ENCODE measurements at places on chromosomes 3 and 15.

GRCh38 chr3:158802409-158803268 lies 785 bp downstream of the MFSD1 start:
- DNase-seq = no peak

- DNase-seq = no peak
These were observed 15.2 kb upstream of the CLEC3B start for GRCh38 chr3:45010811-45011333.

- no peak for DNase-seq
These were observed 22.9 kb downstream of the SMAD6 start for GRCh38 chr15:66724732-66725463.

GRCh38 chr3:24450160-24450907 lies 44.3 kb downstream of the THRB start:
- DNase-seq = no peak

GRCh38 chr3:182651461-182651860 lies 141.8 kb upstream of the ATP11B start:
- DNase-seq = no peak

GRCh38 chr3:126104742-126105605 lies 21.1 kb upstream of the SLC41A3 start:
- no peak for DNase-seq

DNA sequence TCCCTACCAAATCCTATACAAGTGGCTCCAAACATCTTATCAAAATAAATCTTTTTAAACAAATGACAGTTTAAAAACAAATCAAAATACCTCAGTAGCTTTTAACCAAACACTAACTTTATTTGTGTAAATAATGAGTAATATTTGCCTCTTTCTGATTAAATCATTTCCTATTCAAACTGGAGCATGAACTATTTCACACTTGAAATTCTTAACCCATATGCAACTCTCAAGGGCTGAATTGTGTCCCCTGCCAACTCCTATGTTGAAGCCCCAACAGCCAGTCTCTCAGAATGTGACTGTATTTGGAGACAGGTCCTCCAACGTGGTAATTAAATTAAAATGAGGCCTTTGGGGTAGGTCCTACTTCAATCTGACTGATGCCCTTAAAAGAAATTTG lies 55.9 kb upstream of the MCTP2 start:
- no peak for DNase-seq

DNA sequence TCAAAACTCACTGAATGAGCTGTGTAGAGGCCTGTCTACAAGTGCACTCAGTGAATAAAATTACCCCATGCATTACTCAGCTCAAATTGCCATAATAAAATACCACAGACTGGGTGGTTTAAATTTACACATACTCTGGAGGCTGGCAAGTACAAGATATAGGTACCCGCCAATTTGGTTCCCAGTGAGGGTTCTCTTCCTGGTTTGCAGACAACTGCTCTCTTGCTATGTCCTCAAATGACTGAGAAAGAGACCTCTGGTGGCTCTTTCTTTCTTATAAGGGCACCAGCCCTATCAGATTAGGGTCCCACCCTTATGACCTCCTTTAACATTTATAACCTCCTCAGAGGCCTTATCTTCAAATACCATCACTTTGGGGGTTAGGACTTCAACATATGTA lies 237.0 kb downstream of the CPNE4 start:
- no peak for DNase-seq

GRCh38 chr3:38608086-38608775 lies 41.3 kb downstream of the SCN5A start:
- DNase-seq = no peak

- DNase-seq = no peak
These were observed 24.9 kb upstream of the SENP5 start for GRCh38 chr3:196842567-196843434.

DNA sequence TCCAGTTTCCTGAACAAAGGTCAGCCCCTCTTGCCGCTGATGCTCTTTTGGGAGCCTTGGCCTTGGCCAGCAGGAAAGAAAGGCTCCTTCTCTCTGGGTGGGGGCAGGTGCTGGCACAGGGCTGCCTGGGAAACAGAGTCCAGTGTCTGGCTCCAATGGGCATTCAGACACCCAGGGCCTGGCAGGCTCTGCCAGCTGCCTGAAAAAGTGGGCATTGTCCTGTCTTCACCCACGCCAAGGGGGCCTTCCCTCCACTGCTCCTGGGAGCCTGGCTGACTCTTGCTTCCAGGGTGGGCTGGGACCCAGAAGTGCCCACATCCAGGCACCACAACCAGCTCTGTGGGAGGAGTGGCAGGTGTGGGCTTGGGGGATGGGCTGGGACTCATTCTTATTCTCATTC lies 62.7 kb downstream of the RHCG start:
- DNase-seq = no peak

DNA sequence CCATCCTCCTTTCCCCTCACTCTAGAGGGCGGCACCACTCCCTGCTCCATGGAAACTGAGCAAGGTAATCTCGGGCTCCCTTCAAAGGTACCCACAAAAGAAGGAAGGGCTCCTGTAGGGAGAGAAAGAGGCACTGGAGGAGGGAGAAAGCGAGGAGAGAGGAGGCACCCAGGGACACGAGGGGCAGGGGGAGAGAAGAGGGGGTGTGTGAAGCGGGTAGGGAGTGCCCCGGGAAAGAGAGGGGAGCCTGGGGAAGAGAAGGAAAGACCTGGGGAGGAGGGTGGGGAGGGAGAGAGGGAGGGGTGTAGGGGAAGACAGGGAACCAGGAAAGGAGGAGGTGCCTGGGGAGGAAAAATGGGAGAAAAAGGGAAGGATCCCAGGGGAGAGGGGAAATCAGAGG lies 523 bp downstream of the VILL start:
- no peak for DNase-seq

DNA sequence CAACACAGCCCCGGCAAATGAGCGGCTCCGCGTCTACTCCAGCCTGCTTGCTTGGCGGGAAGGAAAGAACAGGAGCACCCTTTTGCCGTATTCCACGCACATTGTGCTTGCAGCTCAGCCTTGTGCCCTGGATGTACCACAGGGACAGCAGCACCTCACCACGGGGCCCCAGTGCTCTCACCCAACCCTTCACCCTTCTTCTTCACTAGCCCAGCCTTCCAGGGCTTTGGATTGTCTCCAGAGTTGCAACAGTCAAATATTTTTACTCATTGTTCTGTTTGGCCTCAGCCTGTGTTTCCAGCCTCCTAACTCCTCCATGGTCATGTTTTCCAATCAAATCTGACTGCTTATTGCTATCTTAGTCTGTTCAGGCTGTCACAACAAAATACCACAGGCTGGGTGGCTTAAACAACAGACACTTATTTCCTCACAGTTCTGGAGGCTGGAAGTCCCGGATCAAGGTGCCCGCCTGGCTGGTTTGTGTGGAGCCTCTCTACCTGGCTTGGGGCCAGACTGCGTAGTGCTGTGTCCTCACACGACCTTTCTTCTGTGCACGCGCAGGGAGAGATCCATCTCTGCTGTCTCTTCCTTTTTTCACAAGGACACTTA lies 79.2 kb upstream of the ABHD17C start:
- no peak for DNase-seq

DNA sequence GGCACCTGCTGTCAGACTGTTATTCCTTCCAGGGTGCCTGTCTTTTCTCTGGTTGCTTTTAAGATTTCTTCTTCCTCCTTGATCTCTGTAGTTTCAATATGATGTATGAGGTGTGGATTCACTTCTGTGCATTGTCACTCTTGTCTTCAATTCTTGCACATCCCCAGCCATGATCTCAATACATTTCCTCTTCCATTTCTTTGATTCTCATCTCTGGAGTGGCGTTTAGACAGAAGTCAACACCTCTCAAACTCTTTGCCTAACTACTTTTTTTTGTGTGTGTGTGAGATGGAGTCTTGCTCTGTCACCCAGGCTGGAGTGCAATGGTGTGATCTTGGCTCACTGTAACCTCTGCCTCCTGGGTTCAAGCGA lies 224.4 kb upstream of the LYSMD4 start:
- DNase-seq = no peak

DNA sequence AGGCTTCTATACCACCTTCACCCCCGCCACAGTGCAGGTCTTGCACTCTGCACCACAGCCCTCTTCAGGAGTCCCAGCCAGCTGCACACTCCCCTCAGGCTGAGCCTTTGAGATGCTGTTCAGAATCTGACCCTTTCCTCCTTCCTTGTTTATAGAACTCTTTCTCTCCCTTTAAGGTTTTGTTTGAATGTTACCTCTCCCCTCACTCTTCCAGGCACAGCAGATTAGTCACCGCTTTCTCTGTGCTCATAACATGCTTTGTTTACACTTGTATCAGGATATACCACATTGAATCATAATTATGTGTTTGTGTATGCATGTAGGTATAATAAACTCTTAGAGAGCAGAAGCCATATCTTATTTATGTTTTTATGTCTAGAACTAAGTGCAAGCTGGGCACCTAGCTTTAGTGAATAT lies 168.4 kb upstream of the BCL6 start:
- no peak for DNase-seq

GRCh38 chr15:101031213-101031612 lies 112.1 kb downstream of the LRRK1 start:
- DNase-seq = no peak

GRCh38 chr3:157436583-157437291 lies at the start of gene PTX3:
Gene PTX3 (plus strand): TSS chr3:157436850. CDS start chr3:157436934, 84 bp downstream.
- DNase-seq = no peak

- DNase-seq = no peak
These were observed 31.2 kb downstream of the SLC25A36 start for GRCh38 chr3:140972833-140973232.

GRCh38 chr3:158470944-158471638 lies 99.9 kb upstream of the MLF1 start:
- DNase-seq = no peak

DNA sequence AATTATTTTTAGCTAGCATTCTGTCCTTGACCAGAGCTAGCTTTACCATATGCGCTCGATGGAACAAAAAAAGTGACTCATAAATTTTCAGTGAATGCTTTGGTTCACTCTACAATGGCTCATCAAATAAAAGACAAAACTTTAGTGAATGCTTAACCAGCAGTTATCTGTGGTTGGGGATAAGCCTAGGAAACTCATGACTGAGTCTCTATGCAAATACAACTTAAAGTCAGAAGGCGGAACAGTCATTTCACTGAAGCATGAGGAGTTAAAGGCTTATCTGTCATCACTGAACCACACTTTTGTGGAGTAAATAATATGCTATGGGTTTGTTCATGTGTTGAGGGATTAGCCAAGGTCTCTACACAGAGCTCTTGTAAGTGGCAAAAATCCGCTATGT lies 308.4 kb downstream of the SQOR start:
- DNase-seq = no peak

- no peak for DNase-seq
These were observed 15.5 kb downstream of the SMARCC1 start for GRCh38 chr3:47766186-47766585.

GRCh38 chr3:42300013-42300412 lies 34.0 kb upstream of the CCK start:
- no peak for DNase-seq
